ENCODE measurements at places on chromosomes 11 and 22. TPM values are rescaled to one million over a fixed set of nuclear protein-coding genes. Genes with fewer than 3 reads are reported as not detected.

Gene SMTNL1
- not detected for total RNA-seq

Gene ZP1
- total RNA-seq, result not detected

Gene CEP126
- 0.21 TPM for total RNA-seq

Gene SCGB1A1
- not detected for total RNA-seq

Gene APOL3
- 4.7 TPM for total RNA-seq

Gene KLHDC7B
- total RNA-seq, result 0.66 TPM

Gene LAYN
- total RNA-seq, result 104 TPM

DNA sequence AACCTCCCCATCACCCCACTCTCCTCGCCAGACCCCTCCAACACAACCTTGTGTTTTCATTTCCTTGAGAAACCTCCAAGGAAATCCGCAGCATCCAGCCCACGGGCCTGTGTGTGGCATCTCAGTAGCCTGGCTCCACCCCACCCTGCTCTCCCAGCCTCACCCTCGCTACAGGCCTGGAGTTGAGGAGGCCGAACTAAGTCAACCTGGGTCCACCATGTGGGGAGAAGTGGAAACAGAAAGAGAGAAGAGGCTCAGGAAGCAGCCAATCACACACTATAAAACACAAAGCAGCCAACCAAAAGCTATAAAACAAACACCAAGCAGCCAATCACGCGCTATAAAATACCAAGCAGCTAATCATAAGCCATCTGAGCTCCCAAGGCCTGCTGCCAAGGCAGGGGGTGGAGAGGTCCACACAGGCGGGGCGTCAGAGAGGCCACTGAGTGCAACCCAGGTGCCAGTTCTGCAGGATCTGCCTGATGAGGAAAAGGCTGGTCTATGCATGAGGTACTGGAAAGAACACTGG is 72.0 kb downstream of the MICAL3 start:
- no peak for DNase-seq

DNA sequence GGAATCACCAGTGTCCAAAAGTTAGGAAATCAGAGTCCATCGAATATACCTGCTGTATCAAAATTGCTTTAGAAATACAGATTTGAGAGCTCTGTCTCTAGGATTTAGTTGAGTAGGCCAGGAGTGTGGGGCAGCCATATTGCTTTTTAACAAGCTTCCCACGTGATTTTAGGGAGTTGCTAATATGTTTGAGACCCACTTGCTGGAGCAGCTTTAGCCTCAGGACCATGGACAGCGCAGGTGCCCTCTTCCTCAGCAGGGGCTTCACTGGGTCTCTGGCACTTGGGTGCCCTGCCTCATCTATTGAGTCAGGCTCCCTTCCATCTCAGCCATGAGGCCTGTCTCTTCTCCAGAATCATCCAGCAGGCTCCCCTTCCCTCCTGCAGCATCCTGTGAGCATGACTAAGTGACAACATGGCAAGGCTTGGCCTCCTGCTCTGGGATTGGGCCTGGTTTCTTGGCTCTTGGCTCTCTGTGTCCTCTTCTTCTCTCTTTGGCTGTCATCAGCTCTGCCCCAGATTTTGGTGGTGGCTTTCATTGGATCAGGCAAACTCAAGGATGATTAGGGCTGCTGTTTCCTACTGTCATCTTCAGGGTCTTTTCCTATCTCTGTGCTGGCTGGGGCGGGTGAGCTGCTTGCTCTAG is 70.0 kb downstream of the SGSM1 start:
- no peak for DNase-seq

GRCh38 chr11:56890584-56891305 is 98.0 kb upstream of the OR5AK2 start:
- no peak for DNase-seq

DNA sequence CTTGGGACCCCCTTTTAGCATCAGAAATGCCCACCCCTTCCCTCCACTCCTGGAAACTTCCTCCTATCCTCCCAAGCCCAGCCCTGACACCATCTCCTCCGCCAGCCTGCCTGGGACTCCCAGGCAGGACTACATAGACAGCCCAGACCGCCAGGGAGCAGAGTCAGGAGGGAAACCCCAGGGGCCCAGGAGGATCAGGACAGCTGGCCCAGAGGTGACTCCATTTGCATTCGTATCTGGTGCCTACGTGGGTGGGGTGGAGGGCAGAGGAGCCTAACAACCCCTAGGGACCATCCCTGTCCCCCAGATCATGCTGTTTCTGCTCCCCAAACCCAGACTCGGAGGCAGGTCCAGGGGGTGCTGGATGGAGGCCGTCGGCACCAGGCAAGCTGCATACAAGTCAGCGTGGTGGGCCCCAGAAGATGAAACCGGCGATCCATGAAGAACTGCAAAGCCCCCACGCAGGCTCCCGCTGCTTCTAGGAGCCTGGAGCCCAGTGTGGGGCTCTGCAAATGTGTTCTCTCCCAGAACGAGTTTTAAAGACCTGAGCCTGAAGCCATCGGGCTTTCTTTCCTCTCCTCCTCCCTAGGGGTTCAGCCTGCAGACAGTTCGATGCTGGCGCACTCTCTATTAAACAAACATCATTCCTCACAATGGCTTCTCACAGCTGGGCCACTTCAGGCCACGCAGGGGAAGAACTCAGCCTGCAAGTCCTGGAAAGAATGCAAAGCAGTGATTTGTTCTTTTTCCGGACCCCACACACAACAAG is 1506.8 kb downstream of the BRD1 start:
- DNase-seq, result peak; percentile 37

- DNase-seq, result no peak
Observed at GRCh38 chr11:66918741-66919140, 39.4 kb downstream of the PC start.

- no peak for DNase-seq
Observed at GRCh38 chr11:13837286-13837685, 125.2 kb upstream of the SPON1 start.

GRCh38 chr11:61092908-61093763 is 9.2 kb upstream of the CD5 start:
- DNase-seq, result no peak

DNA sequence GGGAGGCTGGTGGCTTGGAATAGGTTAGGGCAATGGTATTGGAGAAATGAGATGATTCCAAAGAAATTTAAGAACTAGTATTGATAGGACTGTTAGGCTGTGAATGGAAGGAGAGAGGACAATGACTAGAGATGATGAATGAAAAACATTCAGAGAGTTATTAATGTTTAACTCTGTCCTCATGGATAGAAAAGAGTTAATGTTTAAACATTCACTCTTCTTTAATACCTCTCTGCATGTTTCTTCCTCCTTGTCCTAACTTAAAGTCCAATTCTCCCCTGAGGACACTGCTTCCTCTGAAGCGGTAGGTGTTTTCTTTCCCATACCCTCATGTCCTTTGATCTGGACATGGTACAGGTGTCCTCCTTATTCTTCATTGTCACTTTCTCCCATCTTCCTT is 13.4 kb downstream of the CHEK1 start:
- no peak for DNase-seq

DNA sequence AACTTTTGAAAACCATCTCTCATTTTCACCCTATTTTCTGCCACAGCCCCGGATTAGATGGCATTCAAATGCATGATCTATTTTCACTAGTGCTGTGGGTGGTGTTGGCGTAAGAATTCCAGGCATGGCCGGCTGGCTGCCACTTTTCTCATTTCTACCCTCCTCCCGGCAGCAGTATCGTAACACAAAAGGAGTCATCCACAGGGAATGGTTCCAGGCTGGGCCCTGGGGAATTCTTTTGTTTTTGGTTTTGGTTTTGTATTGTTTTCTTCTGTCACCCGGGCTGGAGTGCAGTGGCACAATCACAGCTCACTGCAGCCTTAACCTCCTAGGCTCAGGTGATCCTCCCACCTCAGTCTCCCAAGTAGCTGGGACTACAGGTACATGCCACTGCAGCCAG is 13.8 kb downstream of the JAML start:
- peak; percentile 1 for DNase-seq

DNA sequence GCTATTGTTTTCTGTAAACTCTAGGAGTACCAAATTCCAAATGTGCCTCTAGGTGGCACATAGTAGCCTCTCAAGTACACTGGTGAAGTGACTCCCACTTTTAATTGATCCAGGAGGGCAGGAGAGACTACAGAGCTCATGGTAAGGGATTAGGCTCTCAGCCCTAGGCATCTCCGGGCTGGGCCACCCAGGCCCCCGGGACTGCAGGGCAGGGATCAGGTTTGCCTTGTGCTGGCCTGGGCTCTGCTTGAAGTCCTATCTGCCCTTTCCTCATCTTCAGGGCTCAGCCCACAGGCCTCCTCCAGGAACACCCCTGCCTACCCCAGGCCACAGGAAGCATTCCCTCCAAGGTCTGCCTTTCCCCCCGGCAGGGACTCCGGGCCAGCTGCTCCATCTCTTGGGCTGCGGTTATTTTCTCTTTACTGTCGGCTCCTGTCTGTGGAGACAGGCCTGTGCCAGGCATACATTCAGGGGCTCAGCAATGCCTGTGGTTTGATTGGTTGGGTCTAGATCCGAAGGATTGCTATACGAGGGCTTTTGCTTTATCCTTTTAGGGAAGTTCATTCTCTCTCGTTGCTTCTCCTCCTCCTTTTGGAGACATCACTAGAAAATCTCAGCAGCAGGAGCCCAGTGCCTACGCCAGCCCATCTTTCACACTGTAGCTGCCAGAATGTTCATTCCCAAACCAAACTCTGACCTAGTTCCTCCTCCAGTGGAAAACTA is 32.8 kb downstream of the PARVA start:
- no peak for DNase-seq

- DNase-seq, result no peak
Observed at GRCh38 chr11:33063326-33063881, 24.0 kb downstream of the TCP11L1 start.

- no peak for DNase-seq
Observed at GRCh38 chr11:112794331-112794846, 166.8 kb upstream of the NCAM1 start.

- DNase-seq, result no peak
Observed at GRCh38 chr11:5891216-5891800, 1.7 kb upstream of the OR52E5 start.

DNA sequence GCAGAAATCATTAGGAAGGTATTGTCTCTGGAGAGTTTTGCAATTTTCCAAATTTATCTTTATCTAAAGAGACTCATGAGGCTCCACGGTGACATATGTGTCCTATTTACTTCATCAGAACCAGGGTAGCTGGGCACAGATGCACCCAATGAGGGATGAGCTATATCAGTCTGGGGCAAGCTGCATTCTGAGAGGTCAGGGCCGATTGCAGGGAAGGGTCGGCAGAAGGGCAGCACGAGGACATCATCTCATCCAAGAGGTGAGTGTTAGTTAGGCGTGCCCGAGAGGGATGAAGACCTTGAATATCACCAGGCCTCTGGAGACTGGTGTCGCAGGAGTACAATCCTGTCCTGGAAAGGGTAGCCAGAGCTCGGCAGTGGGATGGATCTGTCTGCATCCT is 41.0 kb upstream of the SPON1 start:
- DNase-seq, result no peak

- DNase-seq, result no peak
Observed at GRCh38 chr22:17707526-17707925, 66.7 kb downstream of the BID start.

DNA sequence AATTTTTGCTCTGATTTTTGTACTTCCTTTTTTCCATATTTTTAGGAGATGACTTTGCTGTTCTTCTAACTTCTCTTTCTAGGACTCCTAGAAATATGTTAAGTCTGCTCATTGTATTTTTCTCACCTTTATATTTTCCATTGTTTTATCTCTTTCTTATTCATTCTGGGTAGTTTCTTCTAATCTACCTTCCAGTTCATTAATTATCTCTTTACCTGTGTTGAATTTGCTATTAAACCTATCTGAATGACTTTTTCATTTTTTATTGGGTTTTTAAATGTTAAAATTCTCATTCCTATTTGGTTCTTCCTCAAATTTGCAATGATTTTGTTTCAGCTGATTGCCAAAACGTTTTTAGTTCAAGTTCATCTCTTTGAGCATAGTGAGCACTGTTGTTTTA is 27.8 kb upstream of the EHF start:
- DNase-seq, result no peak

DNA sequence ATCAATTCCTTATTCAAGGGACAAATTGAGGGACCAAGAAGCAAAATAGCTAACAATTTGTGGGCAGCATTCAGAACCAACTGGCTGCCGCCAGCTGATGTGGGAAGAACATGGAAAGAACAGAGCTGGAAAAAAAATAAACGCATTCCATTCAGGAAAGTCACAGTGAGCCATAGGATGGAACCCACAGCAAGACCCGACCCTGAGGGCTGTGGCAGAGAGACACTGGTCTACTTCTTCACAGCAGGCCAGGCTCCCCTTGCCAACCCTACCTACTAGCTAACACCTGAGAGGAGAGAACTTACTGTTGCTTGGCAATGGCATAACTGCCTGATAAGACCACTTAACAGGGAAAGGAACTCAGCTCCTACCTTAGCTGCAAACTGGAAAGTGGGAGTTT is 123.5 kb upstream of the APOA1 start:
- DNase-seq, result peak; percentile 58

GRCh38 chr22:46068593-46069491 is 81.5 kb upstream of the PPARA start:
- peak; percentile 96 for DNase-seq

GRCh38 chr11:30916764-30917163 is 330.6 kb upstream of the MPPED2 start:
- no peak for DNase-seq

GRCh38 chr11:71397961-71398360 is 50.2 kb downstream of the DHCR7 start:
- DNase-seq, result no peak

DNA sequence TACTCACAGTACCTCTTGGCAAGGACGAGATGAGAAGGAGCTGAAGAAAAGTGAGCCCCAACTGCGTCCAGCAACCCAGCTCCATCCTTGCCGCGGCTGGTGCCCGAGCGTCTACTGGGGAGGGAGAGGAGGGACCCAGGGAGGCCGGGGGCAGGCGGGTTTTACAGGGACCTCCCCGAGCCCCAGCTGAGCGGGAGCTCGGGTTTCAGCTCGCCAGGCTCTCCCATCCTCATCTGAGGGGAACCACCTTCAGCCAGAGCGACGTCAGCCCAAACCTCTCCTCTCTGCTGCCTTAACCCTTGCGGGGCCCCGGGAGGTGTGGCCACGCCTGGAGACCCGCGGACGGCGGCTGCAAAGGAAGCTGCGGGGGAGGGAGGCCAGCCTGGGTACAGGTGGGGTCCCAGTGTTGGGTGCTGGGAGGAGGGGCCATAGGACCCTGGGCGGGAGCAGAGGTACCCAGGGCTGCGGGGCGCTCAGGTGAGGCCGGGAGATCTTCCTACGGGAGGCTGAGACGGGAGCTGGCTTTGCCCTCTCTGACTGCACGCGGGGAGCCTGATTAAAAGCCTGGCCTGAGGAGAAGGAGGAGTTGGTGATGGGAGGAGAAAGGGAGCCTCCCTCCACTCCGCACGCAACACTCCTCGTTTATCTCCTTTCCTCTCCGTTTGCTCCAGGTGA is at the start of gene PAMR1:
TSS of gene PAMR1 (minus strand) at position 116 of the 675 bp plus-strand sequence. CDS start at position 85, 31 bp downstream.
- DNase-seq, result peak; percentile 65

- DNase-seq, result no peak
Observed at GRCh38 chr11:34948696-34949095, 32.3 kb downstream of the PDHX start.

DNA sequence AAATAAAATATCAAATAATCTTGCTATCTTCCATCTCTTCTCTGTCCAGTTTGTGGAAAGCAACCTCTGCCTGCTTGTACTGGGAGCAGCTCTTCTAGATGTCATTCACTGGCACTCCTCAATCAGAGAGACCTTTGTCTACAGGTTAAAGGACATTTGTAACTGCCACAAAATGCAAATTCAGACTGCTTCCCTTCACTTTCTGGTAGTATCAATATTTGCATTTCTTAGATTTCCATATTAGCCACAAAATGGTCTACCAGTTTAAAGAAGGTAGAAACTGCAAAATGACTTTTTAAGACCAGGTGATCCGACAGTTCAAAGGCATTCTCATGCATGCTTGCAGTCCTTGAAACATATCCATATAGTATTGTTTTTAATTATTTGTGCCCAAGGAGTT is 51.7 kb upstream of the RCN1 start:
- no peak for DNase-seq

All from SJSA1 (cell line).